ENCODE measurements at places on chromosomes 3 and 15.

- no peak for DNase-seq
Measured at GRCh38 chr15:77603611-77604336, 28.9 kb downstream of the LINGO1 start.

DNA sequence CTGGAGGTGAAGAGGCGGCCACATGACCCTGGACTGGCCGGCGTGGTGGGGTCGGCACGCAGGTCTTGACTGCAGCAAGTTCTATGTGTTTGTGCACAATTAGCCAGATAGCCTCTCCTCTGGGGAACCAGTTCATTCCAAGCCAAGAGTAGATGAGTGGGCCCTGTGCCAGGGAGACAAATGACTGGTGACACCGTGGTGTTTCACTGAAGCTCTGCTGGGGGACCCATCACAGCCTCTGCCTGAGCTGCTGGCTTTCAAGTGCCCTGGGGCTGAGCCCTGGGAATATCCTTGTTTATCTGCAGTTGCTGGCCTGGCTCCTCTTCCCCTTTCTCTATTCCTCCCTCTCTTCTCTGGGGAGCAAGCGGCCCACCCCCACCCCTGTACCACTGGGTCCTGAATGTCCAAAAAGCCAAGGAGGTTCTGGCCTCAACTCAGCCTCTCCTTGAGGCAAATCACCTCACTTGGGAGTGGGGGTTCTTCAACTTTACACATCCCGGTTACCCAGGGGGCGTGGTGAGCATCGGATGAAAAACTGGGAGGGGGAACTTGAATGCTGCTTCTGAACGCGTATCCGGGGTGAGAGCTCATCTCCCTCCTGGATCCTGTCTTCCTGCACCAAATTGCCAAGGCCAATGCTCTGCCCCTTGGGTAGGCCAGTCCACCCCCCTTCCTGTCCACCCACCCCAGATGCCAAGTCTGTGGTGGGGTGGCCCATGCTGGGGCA, 199.6 kb upstream of the LYSMD4 start:
- DNase-seq = no peak

GRCh38 chr3:57421336-57421735, 122.8 kb downstream of the DNAH12 start:
- no peak for DNase-seq

DNA sequence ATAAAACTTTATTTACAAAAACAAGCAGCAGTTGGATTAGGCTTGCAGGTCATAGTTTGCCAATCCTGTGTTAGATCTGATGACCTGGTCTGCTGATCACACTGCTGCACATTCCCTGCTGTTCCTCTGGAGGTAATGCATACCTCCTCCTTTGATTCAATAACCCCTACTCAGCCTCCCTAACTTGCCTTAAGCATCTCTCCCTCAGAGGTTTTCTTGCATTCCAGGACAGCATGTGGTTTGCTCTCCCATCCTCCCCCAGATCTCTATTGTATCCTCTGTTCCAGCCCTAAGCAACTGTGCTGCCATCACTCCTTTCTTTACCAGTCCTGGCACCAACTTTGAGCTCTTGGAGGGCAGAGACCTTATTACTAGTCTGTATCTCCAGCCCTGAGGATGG, 63.4 kb downstream of the CACNA2D3 start:
- no peak for DNase-seq

DNA sequence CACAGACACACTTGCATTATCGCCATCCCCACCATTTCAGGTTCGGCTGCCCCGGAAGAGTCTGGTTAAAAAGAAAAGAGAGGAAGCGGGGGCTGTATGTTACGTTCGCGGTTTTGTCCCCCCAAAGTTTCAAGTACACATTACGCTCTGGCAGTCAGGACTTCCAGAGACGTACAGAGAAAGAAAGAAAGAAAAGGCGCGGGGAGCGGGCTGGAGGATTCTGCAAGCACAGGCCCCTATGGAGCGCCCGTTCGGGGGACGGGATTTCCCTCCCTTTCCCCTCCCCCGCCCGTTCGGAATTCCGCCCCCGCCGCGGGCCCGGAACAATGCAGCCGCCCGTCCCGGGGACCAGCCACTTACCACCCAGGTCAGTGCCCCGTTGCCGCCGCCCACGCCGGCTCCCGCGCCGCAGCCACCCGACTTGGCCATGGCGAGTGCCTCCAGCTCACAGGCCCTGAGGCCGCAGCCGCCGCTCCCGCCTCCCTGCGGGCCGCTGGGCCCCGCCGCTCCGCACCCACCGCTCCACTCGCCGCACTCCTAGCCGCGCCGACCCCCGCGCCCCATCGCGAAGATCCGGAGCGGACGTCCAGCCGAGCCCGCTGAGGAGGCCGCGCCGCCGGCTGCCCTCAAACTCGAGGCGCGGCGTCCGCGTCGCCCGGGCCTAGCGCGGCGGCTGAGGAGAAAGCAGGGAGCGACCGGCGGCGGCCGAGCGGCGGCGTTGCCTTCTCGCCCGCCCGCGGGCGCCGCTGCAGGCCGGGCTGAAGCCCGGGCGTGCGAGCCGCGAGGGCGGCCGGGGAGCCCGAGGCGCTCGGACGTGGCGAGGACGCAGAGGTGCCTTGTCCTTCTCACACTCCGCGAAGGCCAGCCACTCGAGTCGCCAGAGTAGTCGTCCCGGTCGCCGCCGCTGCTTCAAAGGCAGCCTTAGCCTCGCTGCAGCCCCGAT, 567 bp downstream of the TOP2B start:
- DNase-seq = peak; percentile 54

- DNase-seq = no peak
Measured at GRCh38 chr3:102802819-102803420, 368.1 kb downstream of the ZPLD1 start.

DNA sequence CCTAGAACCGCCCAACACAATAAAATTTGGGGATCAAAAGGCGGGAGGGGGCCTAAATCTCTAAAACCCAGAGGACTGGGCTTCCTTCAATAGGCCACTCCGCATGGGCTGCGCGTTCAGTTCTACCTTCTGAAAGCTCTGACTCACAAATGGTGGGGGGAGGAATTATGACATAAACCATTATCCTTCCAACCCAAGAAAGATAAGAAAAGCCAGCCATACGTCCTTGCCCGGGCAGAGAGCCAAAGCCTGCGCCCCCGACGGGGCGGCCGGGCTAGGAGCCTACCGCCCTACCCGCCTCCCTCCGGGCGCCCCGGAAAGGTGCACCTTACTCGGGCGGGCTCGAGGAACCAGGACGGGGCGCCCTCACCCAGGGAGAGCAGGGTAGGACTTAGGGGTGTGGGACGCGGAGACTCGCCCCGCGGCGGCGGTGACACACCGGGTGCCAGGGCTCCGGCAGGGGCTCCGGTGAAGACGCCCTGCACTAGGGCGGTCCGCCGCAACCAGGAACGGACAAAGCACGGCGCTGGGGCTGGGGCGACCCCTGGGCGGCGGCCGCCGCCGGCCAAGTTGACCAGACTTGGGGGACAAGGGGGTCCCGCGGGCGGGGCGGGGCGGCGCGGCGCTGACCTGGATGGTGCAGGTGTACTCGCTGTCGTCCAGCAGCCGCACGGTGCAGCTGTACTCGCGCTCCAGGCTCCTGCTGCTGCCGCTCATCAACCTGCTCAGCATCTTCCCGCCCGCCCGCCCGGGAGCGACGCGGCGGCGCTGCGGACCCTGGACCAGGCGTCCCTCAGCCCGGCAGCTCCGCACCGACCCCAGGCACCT, 534 bp downstream of the FRMD5 start:
- peak; percentile 20 for DNase-seq

- DNase-seq = no peak
Measured at GRCh38 chr3:10093678-10094077, 14.4 kb downstream of the FANCD2OS start.

GRCh38 chr3:10396083-10396482, 75.2 kb upstream of the SEC13 start:
- DNase-seq = no peak

DNA sequence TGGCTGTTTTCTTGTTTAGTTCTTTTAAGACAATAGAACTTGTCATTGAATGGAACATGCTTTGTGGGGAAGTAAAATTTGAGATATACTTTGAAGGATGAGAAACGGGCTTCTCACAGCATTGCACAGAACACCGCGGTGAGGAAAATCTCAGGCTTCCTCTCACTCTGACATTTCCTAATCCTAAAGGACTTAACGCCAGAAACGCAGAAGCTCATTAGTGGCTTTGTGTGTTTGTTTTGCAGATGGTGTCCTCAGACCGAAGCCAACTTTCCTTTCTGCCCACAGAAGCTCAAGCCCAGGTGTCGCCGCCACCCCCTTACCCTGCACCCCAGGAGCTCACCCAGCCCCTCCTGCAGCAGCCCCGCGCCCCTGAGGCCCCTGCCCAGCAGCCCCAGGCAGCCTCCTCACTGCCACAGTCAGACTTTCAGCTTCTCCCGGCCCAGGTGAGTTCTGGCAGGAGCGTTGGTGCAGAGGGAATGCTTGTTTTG, 78.9 kb upstream of the BLM start:
- no peak for DNase-seq

DNA sequence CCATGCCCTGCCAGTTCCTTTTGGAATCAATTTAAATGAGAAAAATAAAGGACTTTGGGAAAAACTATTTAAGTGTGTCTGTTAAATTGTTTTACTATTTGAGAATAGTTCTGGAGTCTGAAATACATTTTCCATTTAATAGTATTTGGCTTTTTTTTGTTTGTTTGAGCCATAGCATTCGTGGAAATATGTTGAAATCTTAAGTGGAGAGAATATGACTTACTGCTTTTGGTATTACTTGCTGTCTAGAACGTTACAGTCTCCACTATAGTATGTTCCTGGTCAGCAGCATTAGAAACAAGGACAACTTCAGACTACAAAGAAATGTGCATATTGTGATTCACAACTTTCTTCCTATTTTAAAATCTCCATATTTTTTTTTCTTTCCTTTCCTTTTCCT, 179.4 kb downstream of the GHSR start:
- DNase-seq = no peak

DNA sequence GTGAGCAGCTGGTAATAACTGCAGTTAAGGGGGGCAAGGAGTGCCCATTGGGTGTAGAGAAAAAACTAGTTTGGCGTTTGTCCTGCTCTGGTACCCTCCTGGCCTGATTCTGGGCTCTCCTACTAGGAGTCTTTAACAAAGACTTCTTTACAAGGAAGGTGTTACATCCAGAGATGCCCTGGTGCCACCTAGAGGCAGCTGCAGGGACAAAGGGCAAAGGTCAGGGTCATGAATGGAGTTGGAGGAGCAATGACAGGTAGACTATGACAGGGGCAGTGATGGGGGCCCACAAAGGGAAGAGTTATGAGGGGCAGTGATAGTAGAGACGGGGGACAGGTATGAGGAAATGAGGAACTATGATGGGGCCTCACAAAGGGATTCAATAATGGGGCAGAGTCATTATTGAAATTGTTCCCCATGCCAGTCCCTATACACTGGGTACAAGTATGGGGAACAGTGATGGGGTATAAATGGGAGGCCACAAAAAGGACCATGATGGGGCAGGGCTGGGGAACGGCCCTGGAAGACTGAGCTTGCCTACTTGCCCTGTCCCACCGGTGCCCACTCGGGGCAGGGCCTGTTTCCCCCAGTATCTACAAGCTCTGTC, 7.9 kb downstream of the CCDC71 start:
- peak; percentile 45 for DNase-seq

- no peak for DNase-seq
Measured at GRCh38 chr3:194690501-194691372, 5.1 kb downstream of the FAM43A start.

- DNase-seq = no peak
Measured at GRCh38 chr3:62832553-62832952, 42.7 kb downstream of the CADPS start.

- DNase-seq = no peak
Measured at GRCh38 chr15:32970847-32971246, 223.7 kb downstream of the FMN1 start.

GRCh38 chr3:116070061-116070460, 375.2 kb downstream of the LSAMP start:
- DNase-seq = no peak

GRCh38 chr15:66963710-66964109, 101.7 kb upstream of the SMAD3 start:
- DNase-seq = no peak

DNA sequence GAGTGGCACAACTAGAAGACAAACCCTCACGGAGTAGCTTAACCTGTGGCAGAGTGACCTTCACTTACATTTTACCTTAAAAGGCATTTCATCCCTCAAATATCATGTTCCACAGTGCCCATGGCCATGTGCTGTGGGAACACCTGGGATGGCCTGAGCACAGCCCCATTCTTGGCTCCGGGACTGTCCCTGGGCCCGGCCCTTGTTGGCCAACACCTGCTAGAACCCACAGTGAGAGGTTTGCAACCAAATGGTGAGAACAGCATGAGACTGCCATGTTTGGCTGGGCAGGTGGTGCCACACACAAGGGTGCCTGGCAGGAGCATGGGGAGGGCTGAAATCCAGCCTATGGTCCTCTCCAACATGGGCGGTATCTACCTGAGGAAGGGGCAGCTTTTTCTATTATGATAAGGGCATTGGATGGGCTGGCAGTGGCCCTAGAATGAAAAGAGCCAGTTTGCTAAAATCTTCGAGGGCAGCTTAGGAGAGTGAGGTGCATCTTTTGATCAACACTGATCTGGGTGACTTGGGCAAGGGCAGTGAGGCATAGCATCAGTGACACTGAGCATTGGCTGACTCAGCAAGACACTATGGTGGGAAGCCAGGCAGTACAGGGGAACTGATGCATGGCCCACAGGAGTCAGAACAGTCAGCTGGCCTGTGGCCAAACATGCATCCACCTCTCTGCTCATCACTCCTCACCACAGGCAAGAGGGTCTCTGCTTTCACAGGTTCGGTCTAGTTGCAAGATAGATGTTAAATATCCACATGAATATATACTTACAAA, 53.9 kb downstream of the SYNM start:
- no peak for DNase-seq

DNA sequence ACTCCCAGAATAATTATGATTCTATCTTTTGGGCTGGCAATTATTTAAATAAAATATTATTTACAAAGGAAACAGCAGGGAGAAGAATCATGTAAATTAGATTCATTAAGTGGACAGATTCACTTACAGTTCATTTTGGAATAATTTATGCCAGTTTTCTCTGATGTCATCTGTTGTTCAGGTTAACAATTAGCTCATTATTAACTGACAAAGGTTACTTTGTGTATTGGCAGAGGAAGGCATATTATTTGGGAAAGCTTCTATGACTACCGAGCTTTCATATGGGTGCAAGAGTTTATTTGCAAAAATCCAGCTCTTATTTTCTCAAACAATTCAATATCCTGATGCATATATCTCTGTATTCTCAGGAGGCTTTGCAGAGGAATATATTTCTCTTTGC, 224.4 kb downstream of the CHST2 start:
- no peak for DNase-seq

- DNase-seq = no peak
Measured at GRCh38 chr15:101029971-101030661, 111.0 kb downstream of the LRRK1 start.

GRCh38 chr3:136653628-136654027, 98.5 kb downstream of the STAG1 start:
- no peak for DNase-seq

GRCh38 chr3:182179631-182180030, 467.9 kb downstream of the SOX2 start:
- no peak for DNase-seq

DNA sequence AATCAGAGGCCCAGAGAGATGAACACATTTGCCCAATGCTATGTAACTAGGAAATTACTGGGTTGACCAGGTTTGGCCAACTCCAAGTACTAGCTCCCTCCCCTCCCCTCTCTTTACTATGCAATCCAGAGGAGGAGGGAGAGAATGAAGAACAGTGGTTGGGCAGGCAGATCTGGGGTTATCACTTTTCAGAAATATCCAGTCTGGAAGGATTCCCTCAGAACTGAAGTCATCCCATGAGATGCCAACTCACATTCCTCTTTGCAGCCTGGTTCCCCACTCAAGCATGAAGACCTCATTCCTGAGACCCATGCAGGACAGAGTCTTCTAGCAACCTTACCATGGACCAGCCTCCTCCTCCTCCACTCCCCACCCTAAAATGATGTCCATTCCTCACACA, 201.1 kb downstream of the TLE3 start:
- no peak for DNase-seq

GRCh38 chr3:58414538-58415197, 19.0 kb downstream of the PDHB start:
- peak; percentile 35 for DNase-seq
